Upper lobe of left lung (tissue), 6 donors: ENCODE measurements at places on chromosomes 7 and 10. TPM values are rescaled to one million over a fixed set of nuclear protein-coding genes. Genes with fewer than 3 reads are reported as not detected.

DNA sequence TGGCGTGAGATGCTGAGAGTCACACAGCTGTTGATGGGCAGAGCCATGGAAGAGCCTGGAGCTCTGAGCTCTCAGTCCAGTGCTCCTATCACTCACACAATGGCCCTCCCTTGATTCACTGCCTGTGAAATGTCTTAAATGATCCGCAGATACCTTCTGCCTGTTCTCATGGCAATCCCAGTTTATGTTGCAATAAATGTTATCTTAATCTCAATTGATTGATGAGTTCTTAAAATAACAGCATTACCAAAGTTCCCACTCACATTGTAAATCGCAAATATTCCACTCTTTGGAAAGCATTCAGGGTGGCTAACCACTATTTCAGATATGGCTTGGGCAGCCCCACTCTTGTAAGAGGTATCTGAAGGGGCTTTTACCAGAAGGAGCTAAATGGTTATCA, 865.5 kb downstream of the LRMDA start:
- no peak overlapping the region for H3K27ac ChIP-seq
- no peaks in the 10 kb centered on the region for H3K36me3 ChIP-seq
- no peak for DNase-seq
- H3K27me3 ChIP-seq, result no peaks in the 10 kb centered on the region
- H3K4me3 ChIP-seq, result no peak overlapping the region
- peaks cover 7% of the 10 kb centered on the region for H3K4me1 ChIP-seq

GRCh38 chr10:71537125-71537524, 140.4 kb downstream of the CDH23 start:
- no peak for DNase-seq
- no peaks in the 10 kb centered on the region for H3K4me1 ChIP-seq
- no peak overlapping the region for H3K4me3 ChIP-seq
- H3K27ac ChIP-seq, result no peak overlapping the region
- no peaks in the 10 kb centered on the region for H3K27me3 ChIP-seq
- H3K36me3 ChIP-seq, result no peaks in the 10 kb centered on the region

GRCh38 chr7:10205696-10206095, 768.0 kb upstream of the PHF14 start:
- H3K36me3 ChIP-seq, result no peaks in the 10 kb centered on the region
- no peak for DNase-seq
- H3K4me3 ChIP-seq, result no peak overlapping the region
- H3K27ac ChIP-seq, result no peak overlapping the region
- H3K4me1 ChIP-seq, result no peaks in the 10 kb centered on the region
- no peaks in the 10 kb centered on the region for H3K27me3 ChIP-seq

DNA sequence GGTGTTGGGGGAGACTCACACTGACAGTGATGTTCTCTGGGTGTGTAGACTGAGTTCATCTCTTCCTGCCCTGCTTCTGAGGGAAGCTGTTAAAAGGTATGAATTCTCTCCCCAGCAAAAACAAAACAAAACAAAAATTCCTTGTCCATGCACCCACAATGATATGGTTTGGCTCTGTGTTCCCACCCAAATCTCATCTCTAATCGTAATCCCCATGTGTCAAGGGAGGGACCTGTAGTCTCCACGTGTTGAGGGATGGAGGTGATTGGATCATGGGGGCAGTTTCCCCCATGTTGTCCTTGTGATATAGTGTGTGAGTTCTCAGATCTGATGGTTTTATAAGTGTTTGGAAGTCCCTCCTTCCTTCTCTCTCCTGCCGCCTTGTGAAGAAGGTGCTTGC, 245.5 kb downstream of the GALNT17 start:
- H3K36me3 ChIP-seq, result no peaks in the 10 kb centered on the region
- H3K4me3 ChIP-seq, result no peak overlapping the region
- H3K27ac ChIP-seq, result no peak overlapping the region
- H3K27me3 ChIP-seq, result no peaks in the 10 kb centered on the region
- DNase-seq, result no peak
- no peaks in the 10 kb centered on the region for H3K4me1 ChIP-seq

DNA sequence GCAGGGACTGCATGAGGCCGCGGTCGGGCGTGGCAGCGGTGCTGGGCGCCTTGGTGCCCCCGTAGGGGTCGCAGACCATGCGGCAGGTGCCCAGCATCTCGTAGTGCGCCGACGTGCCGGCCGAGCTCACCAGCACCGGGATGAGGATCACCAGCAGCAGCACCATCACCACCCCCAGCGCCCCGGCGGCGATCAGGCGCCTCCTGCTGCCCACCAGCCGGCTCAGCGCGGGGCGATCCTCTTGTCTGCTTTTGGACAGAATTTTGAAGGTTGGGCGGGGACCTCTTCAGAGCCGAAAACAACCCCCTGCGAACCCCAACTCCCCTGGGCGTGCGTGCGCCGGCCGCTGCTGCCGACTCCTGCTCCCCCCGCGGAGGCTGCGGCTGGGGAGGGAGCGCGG, 779 bp downstream of the C1QL3 start:
- no peaks in the 10 kb centered on the region for H3K27me3 ChIP-seq
- no peak for DNase-seq
- H3K36me3 ChIP-seq, result no peaks in the 10 kb centered on the region
- H3K4me1 ChIP-seq, result peaks cover 21% of the 10 kb centered on the region

DNA sequence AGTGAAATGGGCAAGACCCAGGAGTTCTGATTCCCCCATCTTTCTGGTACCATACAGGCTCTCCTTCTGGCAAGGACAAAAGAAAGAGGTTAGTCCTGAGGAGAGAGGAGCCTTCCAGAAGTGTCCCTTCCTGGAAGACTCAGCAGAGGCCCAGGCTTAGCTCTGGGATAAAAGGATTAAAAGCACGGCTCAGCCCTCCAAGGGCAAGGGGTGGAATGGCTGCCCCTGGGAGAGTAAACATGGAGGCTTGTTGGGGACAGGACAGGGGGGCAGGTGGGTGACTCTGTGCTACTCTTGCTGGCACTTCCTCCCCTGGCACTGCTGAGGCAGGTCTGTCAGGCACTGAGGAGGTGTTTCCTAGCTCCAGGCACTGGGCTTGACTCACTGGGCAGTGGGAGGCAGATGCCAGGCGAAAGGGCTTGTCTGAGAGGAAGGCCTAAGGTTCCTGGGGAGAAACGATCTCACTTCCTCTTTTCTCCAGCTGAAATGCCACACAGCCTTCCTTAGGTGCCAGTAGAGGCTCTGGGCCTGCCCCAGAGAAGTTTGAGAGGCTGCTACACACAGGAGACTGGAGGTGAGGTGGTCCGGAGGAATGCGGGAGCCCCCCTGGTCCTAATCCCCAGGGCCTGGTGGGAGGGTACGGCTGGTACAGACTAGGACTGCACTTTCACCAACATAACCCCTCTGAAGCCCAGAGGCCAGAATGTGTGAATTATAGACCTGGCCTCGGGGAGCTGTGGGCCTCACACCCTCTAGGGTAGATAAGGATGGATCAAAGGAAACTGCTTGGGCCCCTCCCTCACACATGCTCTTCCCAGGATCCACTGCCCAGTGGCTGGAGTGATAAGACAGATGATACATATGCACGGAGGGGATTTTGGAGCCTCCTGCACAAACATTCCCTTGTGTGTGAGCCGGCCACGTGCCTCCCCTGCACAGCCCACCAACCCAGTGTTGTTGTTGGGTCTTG, 63.2 kb upstream of the PODXL start:
- no peaks in the 10 kb centered on the region for H3K4me1 ChIP-seq
- H3K36me3 ChIP-seq, result no peaks in the 10 kb centered on the region
- H3K27ac ChIP-seq, result peak overlapping the region; percentile 32

DNA sequence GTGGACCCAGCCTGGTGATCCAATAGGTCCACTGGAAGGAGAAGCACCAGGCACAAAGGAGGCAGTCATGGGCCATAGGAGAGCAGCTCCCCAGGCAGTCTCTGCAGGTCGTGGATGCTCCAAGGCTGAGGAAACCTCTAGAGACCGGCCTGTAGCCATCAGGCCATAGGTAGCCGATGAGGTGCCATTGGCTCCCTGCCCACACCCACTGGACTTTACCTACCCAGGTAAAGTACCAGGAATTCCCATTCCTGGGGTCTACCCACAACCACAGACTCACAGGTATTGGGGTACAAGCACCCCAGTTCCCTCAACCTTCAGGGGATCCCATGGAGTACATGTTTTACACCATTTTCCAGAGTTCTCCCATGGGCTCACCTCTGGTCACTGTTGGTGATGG, 188.0 kb upstream of the TCERG1L start:
- no peak overlapping the region for H3K27ac ChIP-seq
- no peaks in the 10 kb centered on the region for H3K36me3 ChIP-seq
- H3K4me3 ChIP-seq, result no peak overlapping the region
- no peaks in the 10 kb centered on the region for H3K4me1 ChIP-seq
- H3K27me3 ChIP-seq, result no peaks in the 10 kb centered on the region

GRCh38 chr7:42381161-42381560, 144.2 kb upstream of the GLI3 start:
- no peak overlapping the region for H3K27ac ChIP-seq
- H3K4me1 ChIP-seq, result no peaks in the 10 kb centered on the region
- no peaks in the 10 kb centered on the region for H3K27me3 ChIP-seq
- DNase-seq, result no peak

GRCh38 chr10:75546004-75546403, 114.6 kb downstream of the LRMDA start:
- no peak overlapping the region for H3K27ac ChIP-seq
- no peaks in the 10 kb centered on the region for H3K36me3 ChIP-seq
- H3K4me3 ChIP-seq, result no peak overlapping the region
- no peak for DNase-seq
- H3K4me1 ChIP-seq, result peaks cover 21% of the 10 kb centered on the region
- H3K27me3 ChIP-seq, result no peaks in the 10 kb centered on the region

GRCh38 chr10:8810677-8811076, 756.2 kb downstream of the GATA3 start:
- no peak overlapping the region for H3K27ac ChIP-seq
- no peaks in the 10 kb centered on the region for H3K27me3 ChIP-seq
- no peaks in the 10 kb centered on the region for H3K4me1 ChIP-seq
- no peak overlapping the region for H3K4me3 ChIP-seq
- DNase-seq, result no peak
- no peaks in the 10 kb centered on the region for H3K36me3 ChIP-seq

- DNase-seq, result no peak
- peaks cover 29% of the 10 kb centered on the region for H3K4me1 ChIP-seq
- no peaks in the 10 kb centered on the region for H3K36me3 ChIP-seq
- peak overlapping the region; percentile 87 for H3K27ac ChIP-seq
- H3K27me3 ChIP-seq, result no peaks in the 10 kb centered on the region
These were observed 674 bp upstream of the OSBPL3 start for GRCh38 chr7:24980534-24981170.

DNA sequence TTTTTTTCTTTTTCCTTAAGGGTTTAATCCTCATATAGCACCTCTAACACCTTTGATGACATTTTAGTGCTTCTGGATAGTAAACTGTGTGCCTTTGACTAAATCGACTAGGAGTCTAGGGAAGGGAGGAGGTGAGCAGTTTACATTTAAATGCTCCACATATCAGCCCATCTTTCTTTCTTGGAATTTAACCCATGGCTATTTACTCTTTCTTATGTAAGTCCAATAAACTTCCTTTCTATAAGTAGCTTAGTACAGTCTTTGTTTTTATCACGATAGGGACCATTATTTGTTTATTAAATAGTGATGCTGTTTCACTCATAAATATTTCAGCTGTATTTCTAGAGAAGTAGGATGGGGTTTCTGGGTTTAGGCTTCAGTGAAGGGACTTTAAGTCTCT, 669.9 kb downstream of the AUTS2 start:
- no peak overlapping the region for H3K27ac ChIP-seq
- H3K36me3 ChIP-seq, result no peaks in the 10 kb centered on the region
- no peak overlapping the region for H3K4me3 ChIP-seq
- DNase-seq, result no peak
- H3K4me1 ChIP-seq, result no peaks in the 10 kb centered on the region

DNA sequence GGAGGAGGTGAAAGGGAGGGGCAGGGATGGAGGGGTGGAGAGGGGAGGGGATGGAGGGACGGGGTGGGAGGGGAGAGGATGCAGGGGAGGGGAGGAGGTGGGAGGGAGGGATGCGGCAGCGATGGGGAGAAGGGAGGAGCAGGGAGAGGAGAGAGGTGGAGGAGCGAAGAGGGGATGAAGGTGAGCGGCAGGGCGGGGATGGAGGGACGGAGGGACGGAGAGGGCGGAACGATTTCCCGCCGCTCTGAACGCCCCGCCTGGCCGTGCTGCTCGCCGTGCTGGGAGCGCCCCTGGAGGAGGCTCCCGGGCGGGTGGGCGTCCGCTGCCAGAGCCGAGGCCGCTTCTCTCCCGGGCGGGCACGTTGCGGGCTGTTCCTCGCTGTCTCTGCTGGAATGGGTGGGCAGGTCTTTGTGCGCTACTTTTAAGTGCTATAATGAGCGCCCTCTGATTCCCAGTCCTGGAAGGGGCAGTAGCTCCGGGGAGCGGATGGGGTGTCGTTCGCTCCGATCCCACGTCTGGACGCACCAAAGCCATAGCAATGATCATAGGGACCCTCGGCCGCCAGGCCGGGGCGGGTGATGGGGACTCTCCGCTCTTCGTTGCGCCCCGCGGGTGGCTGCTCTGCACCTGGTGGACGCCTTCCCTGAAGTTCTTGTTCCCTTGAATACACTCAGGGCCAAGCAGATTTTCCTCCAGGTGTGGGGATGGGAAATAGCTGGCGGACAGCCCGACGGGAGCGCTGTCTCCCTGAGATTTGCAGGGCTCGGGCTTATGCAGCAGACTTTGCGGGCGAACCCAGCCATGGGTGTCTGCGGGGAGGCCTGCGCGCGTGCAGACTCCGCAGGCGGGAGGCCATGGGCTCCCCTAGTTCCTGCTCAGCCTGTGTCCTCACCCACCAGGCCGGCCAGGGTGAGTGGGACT, 81.1 kb upstream of the CPXM2 start:
- H3K36me3 ChIP-seq, result no peaks in the 10 kb centered on the region
- DNase-seq, result no peak
- H3K27ac ChIP-seq, result no peak overlapping the region
- no peak overlapping the region for H3K4me3 ChIP-seq

- H3K4me1 ChIP-seq, result no peaks in the 10 kb centered on the region
- H3K36me3 ChIP-seq, result no peaks in the 10 kb centered on the region
- H3K27ac ChIP-seq, result no peak overlapping the region
- H3K27me3 ChIP-seq, result peaks cover 3% of the 10 kb centered on the region
These were observed 29.1 kb upstream of the LBX1 start for GRCh38 chr10:101258179-101258885.

The RGR gene
- 0.49 TPM for total RNA-seq

The ASZ1 gene
- total RNA-seq, result not detected

The SPDYE11 gene
- total RNA-seq, result not detected

The CDHR1 gene
- total RNA-seq, result not detected

The TRIM4 gene
- total RNA-seq, result 31.2 TPM

The TFPI2 gene
- total RNA-seq, result 5.3 TPM

The TUBAL3 gene
- not detected for total RNA-seq

The MYOZ1 gene
- not detected for total RNA-seq
